Mesendoderm (in vitro differentiated cells): ENCODE measurements at places on chromosomes 7 and 10.

GRCh38 chr7:3455806-3456595 lies 154.9 kb downstream of the SDK1 start:
- DNase-seq = peak; percentile 88

DNA sequence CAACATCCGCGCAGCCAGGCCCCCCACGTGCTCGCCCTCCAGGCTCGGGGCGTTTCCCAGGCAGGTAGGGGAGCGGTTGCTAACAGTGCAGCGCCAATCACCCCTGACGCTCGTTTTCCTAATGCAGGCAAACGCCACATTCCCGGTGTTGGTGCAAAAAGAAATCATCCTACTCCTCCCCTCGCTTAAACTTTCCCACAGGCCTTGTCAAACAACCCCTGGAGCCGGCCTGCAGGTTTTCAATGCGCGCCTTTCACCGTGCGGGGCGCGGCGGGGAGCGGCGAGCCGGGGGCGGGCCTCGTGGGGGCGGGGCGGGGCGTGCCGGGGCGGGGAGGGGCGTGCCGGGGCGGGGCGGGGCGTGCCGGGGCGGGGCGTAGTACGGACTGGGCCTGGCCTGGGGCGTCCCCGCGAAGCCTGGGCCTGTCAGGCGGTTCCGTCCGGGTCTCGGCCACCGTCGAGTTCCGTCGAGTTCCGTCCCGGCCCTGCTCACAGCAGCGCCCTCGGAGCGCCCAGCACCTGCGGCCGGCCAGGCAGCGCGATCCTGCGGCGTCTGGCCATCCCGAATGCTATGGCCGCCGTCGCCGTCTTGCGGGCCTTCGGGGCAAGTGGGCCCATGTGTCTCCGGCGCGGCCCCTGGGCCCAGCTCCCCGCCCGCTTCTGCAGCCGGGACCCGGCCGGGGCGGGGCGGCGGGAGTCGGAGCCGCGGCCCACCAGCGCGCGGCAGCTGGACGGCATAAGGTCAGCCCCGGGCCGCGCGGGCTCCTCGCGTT lies at the start of gene ECHDC3:
Gene ECHDC3 (plus strand): TSS at position 374 of the 770 bp plus-strand sequence. CDS start 195 bp downstream, at position 569.
- DNase-seq = peak; percentile 72

- no peak for DNase-seq
Observed at GRCh38 chr10:60427148-60427547, 37.5 kb upstream of the ANK3 start.

DNA sequence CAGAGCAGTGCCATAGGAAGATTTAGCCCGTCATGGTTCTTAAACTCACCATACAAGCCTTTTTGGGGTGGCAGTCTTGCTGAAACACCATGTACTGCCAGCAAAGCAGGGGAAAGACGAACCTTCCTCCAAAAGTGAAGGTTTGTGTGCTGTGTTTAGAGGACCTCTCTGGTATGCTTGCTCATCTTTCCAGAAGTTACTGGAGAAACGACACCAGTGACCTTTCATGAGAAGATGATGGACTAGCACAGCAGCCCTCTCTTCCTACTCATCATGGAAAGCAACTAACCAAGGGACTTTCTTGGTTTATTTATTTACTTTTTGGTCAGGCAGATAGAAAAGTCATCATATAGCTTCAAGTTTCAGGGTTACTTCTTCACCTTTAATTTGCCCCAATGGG lies 247.4 kb downstream of the PTEN start:
- DNase-seq = no peak
